ENCODE measurements at places on chromosomes 6 and 20.

GRCh38 chr20:61830241-61830930 lies 235.3 kb downstream of the TAF4 start:
- H3K27ac ChIP-seq, result no peak overlapping the region
- peaks cover 23% of the 10 kb centered on the region for H3K27me3 ChIP-seq
- no peak for DNase-seq
- no peaks in the 10 kb centered on the region for H3K36me3 ChIP-seq
- H3K4me1 ChIP-seq, result no peaks in the 10 kb centered on the region
- H3K4me3 ChIP-seq, result no peak overlapping the region

DNA sequence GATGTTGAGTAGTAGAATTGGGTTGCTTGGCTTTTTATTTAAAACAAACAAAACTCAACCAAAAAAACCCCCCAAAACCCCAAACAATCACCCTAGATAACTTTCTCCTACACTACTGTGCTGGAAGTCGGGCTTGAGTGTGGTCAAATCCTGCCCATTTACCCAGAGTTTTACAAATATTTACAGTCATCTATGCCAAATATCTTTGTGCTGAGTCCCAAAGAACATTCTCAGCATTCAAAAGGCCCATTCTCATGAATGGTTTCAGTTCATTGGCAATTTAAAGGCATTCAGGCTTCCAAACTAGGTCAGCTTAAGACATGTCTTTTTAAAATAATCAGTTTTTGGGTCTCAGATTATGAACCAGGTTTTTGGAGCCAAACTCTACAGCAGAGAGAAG lies 1.8 kb downstream of the RNF144B start:
- H3K27me3 ChIP-seq, result peaks cover 12% of the 10 kb centered on the region
- no peak for DNase-seq
- H3K36me3 ChIP-seq, result peaks cover 1% of the 10 kb centered on the region

DNA sequence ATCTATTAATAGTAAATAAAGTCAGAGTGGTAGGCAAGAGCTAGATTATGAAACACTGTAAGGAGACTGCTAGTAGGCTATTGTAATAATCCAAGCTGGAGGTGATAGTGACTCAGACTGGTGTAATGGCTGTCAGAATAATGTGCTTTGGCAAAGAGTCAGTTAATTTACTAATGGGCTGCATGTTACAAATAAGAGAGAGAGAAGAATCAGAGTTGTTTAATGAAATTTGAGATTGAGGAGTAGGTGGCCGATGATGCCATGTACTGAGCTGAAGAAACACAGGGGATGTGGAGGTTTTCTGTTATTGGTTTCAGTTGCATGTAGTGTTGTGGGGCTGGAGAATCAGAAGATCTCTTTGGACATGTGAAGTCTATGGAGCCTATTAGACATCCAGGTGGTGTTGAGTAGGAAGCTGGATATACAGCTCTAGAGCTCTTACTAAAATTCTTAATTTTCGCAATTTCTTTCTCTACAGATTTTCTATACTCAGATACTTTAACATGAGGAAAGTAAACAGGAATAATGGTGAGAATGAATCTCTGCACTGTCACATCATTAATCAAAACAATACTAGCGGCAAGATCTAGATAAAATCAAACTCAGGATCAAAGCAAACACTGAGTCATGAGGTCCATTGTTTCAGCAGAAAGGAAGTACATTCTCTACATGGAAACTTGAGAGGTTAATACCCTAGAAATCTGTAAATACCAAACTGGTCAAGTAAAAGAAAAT lies 167.7 kb downstream of the SIM1 start:
- no peak overlapping the region for H3K4me3 ChIP-seq
- DNase-seq, result no peak
- no peaks in the 10 kb centered on the region for H3K36me3 ChIP-seq

GRCh38 chr6:89553431-89553830 lies 85.1 kb downstream of the LYRM2 start:
- no peak for DNase-seq
- H3K27me3 ChIP-seq, result peaks cover 28% of the 10 kb centered on the region
- no peak overlapping the region for H3K27ac ChIP-seq
- H3K4me3 ChIP-seq, result no peak overlapping the region
- H3K36me3 ChIP-seq, result peaks cover 5% of the 10 kb centered on the region

- no peaks in the 10 kb centered on the region for H3K36me3 ChIP-seq
- H3K4me1 ChIP-seq, result no peaks in the 10 kb centered on the region
- no peak overlapping the region for H3K27ac ChIP-seq
- peaks cover 63% of the 10 kb centered on the region for H3K27me3 ChIP-seq
- no peak overlapping the region for H3K4me3 ChIP-seq
Observed at GRCh38 chr6:134740473-134741199, 209.3 kb downstream of the ALDH8A1 start.
